NCI-H345 (cell line): ENCODE measurements at places on chromosomes 11 and 22.

GRCh38 chr11:109794501-109794900 is 298.7 kb upstream of the ZC3H12C start:
- DNase-seq, result no peak

DNA sequence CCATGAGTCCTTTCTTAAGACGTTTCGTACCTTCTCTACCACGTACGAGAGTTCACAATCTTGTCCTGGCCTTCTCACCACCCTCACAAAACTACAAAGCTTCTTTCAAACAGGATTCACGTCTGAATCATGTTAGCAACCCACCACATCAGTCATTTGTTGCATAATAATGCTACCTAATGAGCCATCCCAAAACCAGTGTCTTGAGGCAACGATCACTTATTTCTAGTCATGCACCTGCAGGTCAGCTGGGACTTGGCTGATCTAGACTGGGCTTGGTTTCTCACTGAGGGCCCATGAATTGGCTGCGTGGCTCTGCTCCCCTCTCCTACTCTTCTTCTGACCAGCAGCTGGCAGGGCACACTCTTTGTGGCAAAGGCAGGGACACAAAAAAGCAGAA is 28.3 kb downstream of the LARGE1 start:
- no peak for DNase-seq

DNA sequence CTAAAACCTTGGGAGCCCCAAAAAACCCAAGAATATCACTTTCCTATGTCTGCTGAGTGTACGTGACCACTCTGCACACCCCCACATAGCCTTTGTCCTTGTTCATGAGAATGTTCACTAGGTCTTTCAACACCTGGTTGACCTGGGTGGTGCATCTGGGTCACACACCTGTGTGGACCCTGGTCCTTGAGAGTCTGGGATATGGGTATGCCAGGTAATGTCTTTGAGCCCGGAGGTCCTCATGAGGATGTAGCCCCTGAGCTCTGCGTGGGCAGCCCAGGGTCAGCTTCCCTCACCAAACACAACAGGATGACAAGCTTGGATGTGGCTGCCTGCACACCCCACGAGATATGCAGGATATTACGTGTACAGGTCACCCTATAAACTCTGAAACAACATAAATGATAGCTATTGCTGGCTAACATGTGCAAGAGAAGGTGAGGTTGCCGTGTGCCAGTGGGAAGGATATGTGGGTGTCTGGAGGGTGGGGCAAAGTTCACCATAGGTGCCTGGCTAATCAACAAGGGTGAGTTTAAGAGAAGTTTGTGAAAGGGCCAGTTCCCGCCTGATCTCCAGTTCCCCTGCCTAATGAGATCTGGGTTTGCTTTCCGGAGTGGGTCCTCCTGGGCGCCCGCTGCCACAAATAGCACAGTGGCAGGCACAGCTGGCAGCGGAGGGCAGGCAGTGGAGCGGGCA is 1.4 kb upstream of the PPARA start:
- no peak for DNase-seq

DNA sequence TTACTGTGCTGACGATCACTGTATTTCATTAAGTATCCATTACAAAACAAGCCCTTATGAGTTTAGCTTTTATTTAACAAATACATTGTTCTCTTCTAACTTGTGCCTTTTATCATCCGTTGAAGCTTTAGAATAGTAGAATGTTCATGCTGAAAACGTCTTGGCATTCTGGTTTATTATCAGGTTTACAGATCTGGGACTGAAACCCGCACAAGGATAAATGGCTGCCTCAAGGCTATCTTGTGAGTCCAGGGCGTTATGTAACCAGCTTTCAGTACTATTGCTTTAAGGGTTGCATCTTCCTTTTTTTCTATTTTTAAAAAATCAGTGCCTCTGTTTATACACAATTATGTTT is 66.6 kb upstream of the PRODH start:
- no peak for DNase-seq

DNA sequence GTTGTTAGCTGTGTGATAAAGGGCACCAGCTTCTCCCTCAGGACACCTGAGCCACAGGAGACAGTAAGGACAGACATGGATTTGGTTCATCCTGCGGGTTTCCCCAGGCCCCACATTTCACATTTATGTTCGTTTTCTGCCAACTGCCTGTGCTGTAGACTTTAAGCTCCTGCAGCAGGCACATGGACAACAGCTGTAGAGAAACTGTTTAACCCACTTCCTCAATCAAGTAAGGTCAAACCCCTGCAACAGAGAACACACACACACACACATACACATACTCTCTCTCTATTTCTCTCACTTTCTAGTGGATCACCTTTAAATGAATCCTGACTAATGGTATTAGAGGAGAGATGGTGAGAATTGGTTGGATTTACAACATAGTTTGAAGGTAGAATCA is 90.7 kb downstream of the C11orf87 start:
- no peak for DNase-seq
